Stimulated activated memory B cell treated with anti-CD40 and anti-IgM and Interleukin-4, amounts not matched to agents 10 μg/mL and 1 μg/mL and 100 μg/mL, for 72 hours (primary cell): ENCODE measurements at places on chromosomes 13 and 19.

DNA sequence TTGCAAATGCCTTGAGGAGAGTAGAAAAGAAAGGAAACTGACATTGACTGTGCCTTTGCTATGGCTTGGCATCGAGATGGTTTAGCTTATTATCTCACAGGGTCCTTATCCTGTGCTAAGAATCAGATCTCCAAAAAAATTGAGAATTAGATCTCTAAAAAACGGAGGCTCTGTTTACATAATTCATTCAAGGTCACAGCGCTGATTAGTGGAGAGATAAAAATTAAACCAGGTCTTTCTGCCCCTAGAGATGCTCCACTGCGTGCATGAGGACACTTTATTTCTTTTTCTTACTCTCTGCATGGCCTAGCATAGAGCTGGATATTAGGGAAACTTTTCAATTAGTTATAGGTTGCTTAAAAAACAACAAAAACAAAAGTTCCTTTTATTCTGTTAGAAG is 17.3 kb downstream of the LRCH1 start:
- no peak for ATAC-seq

GRCh38 chr19:52212572-52213255 is 22.9 kb downstream of the PPP2R1A start:
- ATAC-seq = no peak

DNA sequence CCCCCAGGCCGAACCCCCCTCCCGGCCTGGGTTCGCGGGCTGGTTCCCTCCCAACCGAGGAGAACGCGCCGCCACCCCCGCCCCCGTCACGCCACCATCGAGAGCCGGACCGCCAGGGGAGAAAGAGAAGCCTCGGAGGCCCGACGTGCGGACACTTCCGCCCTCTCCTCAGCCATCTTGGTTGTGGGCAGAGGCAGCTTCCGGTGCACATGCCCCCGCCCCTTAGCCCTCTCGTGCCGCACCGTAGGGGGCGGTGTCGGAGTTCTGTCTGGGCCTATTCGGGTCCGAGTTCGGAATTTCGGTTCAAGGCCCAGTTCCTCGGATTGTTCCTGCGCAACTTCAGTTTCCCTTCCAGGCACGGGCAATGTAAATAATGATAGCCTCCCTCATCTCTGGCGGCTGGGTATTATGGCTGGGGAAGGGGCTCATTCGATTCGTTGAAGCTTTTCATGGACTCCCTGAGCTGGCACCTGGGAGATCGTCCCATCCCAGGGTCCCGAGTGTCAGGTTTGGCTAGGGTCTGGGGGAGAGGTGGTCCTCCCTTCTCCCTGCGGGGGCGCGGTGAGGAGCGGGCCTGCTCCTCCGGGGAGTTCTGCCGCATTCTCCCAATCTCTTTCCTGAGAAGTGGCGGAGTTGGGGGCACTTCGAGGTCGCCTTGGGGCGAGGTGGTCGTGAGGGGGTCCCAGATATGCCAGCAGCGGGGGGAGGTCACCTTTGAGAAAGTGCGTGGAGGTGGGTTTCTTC is at the start of the genes IER2 and STX10:
TSS of gene IER2 (plus strand) at position 225 of the 744 bp plus-strand sequence. CDS start 2,776 bp downstream, outside the sequence.
TSS of gene STX10 (minus strand) at position 189 of the 744 bp plus-strand sequence. CDS start 202 bp downstream, outside the sequence.
- ATAC-seq = peak; percentile 75

DNA sequence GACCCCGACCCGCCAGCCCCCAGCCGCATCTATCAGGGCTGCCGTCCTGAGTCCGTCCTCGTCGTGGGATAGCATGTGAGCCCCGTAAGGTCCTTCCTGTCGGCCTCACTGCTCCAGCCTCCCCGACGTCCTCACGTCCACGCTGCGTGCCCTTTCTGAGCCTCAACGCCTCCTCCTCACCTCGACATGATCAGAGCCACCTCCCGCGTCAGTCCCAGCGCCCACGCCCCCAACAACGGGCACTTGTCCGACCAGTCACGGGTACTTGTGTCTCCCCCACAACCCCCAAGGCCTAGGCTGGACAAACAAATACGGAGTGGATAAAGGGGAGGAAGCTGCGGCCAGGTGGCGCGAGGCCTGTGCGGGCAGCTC is 665 bp downstream of the ZNF497 start:
- peak; percentile 51 for ATAC-seq

GRCh38 chr19:45172173-45172572 is 5.9 kb downstream of the TRAPPC6A start:
- no peak for ATAC-seq

GRCh38 chr13:57036290-57036689 is 104.4 kb upstream of the PRR20A start:
- no peak for ATAC-seq

GRCh38 chr19:2982983-2983350 is 5.6 kb downstream of the TLE6 start:
- no peak for ATAC-seq

GRCh38 chr19:48953141-48953540 is 1.5 kb upstream of the BAX start:
- ATAC-seq = no peak

- ATAC-seq = no peak
Observed at GRCh38 chr13:55439450-55439849, 1701.3 kb upstream of the PRR20A start.

DNA sequence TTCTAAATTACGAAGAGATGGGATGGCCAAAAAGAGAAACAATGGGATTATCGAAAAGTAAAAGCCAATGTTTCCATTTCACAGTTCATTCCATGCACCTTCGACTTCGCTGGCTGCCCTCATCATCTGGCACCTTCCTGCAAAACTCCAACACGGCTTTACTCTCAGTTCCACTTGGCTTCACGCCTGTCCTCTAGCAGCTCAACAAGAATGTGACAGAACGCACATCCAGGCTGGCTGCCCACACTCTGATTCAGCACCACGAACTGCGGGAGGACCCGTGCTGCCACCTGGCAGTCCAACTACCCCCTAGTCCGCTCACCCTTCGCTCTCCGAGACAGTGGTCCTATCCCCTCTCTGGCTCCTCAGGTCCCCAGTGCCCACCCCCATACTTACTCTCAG is 11.7 kb downstream of the ATP7B start:
- no peak for ATAC-seq

GRCh38 chr13:74128156-74128767 is 5.9 kb downstream of the KLF12 start:
- ATAC-seq = no peak

DNA sequence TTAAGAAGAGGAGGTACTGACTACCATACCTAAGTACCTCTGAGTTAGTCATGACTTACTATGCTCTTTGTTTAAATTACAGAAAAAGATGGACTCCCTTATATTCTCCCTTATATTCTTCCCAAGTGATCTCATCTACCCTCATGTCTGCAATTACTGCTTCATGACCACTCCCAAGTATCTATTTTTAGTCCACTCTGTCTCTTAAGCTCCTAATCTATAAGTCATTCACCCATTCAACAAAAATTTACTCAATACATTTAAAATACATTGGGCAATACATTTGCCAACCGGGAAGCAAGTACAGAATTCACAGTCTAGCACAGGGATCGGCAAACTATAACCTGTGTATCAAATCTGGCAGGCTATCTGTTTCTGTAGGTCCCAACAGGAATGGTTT is 42.6 kb downstream of the KPNA3 start:
- ATAC-seq = no peak

DNA sequence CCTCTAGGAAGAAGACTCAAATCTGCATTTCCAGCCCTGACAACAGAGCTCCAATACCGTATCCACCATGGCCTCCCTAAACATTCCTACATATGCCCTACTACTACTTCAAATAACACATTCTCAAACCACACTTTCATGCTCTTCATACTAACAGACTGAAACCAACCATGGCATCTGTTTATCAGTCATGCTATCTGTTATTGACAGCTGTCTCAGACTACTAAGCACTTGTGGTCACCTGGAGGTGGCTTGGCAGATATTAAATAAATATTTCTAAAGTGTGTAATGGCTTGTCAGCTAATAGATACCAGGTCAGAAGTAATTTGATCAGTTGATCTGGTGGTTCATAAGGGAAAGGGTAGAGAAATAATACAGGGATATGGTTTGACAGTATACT is 489.1 kb downstream of the DIAPH3 start:
- no peak for ATAC-seq

- ATAC-seq = no peak
Observed at GRCh38 chr13:77177646-77178045, 149.2 kb downstream of the MYCBP2 start.

DNA sequence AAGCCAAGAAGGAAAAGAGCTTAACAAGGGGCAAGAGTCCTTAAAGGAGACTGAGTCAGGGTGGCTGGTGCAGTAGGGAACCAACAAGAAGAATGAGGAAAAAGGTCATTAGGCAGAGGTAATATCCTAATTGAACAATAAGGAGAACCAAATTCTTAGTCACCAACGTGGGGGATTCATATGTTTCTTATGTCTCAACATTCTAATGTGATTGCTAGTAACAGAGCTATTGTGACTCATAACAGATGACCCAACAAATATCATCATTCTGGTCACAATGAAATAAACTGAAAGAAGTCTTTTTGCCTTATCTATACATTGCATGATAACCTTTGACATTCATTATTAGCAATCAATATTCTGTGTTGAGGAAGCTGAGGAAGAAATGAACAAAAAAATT is 101.6 kb downstream of the RAP2A start:
- no peak for ATAC-seq

- peak; percentile 76 for ATAC-seq
Observed at GRCh38 chr19:45641274-45642105, 2.3 kb upstream of the EML2 start.

DNA sequence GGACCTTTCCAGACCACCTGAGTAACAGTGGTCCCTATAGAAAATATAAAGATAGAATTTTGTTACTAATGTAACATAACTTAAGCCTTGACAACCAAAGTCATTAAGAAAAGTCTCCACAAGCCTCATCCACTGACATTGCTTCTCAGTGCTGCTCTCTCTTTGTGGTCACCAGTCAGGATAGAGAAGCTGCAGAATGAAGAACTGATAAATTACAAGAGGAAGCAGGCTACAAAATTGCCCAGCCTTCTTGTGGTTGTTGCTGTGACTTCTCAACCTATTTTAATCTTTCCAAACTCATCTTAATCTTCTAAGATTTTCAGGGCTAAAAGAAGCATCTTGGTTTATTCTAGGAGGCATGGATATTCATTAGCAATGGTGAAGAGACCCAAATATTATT is 343.8 kb downstream of the MZT1 start:
- no peak for ATAC-seq

- no peak for ATAC-seq
Observed at GRCh38 chr13:106183410-106184065, 351.9 kb downstream of the EFNB2 start.

DNA sequence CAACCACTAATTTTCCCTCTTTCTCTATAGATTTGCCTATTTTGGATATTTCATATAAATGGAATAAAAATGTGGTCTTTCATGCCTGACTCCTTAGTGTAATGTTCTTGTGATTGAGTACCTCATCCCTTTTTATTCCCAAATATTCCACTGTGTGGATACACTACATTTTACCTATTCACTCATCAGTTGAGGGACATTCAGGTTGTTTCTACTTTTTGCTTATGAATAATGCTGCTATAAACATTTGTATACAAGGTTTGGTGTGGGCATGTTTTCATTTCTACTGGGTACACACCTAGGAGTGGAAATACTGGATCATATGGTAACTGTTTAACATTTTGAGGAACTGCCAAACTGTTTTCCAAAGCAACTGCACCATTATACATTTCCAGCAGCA is 5.1 kb upstream of the WBP4 start:
- ATAC-seq = no peak

- ATAC-seq = no peak
Observed at GRCh38 chr13:110559986-110560385, 1.5 kb downstream of the RAB20 start.

- ATAC-seq = no peak
Observed at GRCh38 chr19:46406976-46407375, 6.4 kb downstream of the CCDC8 start.

DNA sequence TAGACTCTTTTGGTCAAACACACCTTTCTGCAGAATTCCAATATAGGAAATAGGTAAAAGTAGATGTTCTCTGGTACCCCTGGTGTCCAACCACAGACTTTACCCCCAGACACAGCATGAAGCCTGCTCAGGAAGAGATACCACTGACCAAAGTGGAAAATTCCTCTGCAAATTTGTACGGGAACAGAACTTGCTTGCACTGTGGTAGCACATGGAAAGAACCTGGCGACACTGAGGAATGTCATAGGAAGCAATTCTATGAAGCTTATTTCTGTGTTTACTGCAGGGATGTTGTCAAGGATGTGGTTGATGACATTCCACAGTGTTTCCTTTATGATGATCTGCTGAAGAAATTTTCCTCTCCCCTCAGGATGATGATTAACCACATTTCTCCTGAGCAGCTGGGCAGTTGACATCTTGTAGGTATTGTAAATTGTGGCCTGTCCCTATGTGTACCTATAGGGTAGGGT is 48.9 kb upstream of the TNFSF11 start:
- no peak for ATAC-seq

DNA sequence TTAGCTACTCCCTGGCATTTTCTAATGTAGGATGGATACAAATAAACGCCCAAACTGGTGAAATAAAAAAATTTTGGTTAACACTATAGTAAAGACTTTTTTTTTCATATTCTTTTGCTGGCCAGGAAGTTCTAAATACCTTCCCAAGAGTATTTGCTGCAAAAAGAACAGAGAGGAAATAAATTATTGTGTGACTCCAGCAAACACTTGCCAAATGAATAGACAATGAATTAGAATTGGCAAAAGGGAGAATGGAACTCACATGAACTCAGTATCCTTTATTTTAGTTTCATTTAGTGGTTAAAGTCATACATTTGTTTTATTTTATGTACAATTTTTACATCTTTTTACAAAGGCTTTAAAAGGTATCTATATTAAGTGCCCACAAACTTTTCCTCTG is 58.1 kb downstream of the LACC1 start:
- no peak for ATAC-seq

DNA sequence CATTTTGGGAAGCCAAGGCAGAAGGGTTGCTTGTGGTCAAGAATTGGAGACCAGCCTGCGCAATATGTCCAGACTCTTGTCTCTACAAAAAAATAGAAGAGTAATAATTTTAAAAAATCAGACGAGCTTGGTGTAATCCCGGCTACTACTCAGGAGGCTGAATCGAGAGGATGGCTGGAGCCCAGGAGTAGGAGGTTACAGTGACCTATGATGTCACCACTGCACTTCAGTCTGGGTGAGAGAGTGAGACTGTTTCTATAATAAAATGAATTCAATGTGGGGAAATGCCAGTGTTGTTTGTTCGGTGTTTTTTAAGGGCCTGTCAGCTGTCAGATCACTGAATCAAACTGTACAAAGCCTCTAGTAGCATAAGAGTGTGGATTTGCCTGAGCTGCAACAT is 1.2 kb upstream of the FBXL3 start:
- no peak for ATAC-seq

GRCh38 chr13:84192125-84192524 is 309.9 kb upstream of the SLITRK1 start:
- no peak for ATAC-seq

DNA sequence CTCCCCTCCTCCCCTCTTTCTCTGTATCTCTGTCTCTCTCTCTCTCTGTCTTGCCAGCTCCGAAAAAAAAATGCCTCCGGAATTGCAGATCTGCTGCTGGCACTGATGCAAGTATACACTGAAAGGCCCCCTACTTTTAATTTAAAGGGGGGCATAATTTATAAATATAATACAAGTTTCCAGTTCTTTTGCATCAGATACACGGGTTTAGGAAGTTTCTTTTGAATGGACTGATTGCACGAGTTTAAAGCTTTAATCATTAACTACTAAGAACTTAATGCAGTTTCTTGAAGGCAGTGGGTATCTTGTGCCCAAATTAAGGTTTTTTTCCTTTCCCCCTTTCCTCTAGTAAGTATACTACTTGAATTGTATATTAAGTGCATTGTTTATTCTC is 1.4 kb downstream of the FGF9 start:
- no peak for ATAC-seq
